Mammary microvascular endothelial cell (primary cell): ENCODE measurements at places on chromosomes 1 and 21. TPM values are rescaled to one million over a fixed set of nuclear protein-coding genes. Genes with fewer than 3 reads are reported as not detected.

Gene FCRL1
- not detected in 2 replicates for total RNA-seq

Gene ANGPTL3
- total RNA-seq = not detected in 2 replicates

Gene KAZN
- total RNA-seq = 2.3 and 3.2 TPM in 2 replicates

Gene CHAF1B
- total RNA-seq = 8.5 and 9.0 TPM in 2 replicates

Gene S1PR1
- total RNA-seq = 210 and 241 TPM in 2 replicates

Gene EPHB2
- 29.1 and 32.1 TPM in 2 replicates for total RNA-seq

Gene SLC37A1
- 8.8 and 11.8 TPM in 2 replicates for total RNA-seq

Gene TCHH
- total RNA-seq = not detected in 2 replicates

Gene S100A1
- total RNA-seq = not detected in 2 replicates
